ENCODE measurements at places on chromosomes 16 and 17.

DNA sequence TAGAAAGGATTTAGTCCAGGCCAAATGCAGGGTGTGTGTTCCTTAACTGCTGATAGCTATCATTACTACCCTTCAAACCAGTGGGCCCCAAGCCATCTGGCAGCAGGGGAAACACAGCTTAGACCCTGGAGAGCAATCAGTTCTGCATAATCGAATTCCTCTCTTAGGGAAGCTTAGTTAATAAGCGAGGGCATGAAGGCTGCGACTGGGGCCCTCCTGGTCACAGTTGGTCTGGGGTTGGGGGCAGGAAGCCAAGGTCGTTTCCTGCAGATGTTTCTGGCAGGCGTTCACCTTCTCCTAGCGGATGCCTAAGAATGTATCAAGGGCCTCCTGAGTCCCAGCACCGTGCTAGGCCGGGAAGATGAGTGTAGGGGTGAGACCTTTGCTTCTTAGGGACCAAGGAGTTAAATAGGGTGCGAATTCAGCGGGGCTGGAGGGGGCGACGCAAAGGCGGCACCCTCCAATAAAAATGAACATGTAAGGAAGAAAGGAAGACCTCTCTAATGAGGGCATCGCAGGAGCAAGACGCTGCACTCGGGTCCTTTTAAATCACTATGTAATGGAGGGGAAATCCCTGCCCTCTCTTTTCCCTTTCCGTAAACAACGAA is 16.5 kb upstream of the EEF2K start:
- peak; percentile 16 for DNase-seq

DNA sequence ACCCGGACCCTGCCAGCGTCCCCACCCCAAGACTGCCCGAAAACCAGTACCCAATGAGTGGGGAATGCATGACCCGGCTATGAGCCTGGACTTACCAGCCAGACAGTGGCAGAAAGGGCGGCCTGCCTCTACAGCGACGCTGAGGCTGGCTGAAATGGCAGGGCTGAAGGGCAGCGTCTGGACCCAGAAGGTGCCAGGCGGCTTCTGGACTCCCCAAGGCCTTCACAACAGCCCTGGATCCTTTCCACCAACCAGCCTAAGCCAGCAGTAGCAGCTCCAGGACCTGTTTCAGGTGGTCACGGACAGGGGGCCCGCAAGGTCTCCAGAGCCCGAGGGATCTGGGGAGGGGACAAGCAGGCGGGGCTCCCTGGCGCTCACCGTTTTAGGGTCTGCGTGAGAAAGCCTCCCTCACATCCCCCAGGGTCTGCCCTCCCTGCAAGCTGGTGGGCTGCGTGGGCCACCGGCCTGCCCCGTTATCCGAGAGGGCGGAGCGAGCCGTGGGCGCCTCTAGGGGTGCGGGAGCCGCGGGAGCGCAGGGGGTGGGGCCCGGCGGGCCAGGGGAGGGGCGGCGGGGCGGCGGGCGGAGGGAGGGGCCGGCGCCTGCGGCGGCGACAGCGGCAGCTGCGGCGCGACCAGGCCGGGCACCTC is at the start of gene RIPOR1:
RIPOR1 (plus strand) TSS at position 608 of the 648 bp plus-strand sequence. CDS start 9,618 bp downstream, outside the sequence.
- DNase-seq, result no peak

DNA sequence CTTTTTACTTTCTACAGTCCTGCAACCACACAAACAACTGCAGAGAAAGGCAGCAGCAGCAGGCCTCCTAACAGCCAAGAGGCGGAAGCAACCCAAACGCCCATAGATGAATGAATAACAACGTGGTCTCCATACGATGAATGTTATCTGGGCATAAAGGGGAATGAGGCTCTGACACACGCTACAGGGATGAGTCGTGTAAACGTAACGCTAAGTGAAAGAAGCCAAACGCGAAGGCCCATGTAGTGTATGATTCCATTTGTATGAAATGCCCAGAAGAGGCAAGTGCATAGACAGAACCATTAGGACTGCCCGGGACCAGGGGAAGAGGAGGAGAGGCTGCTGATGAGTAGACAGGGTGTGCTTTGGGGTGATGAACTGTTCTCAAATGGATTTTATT is 94.8 kb upstream of the DNAH17 start:
- DNase-seq, result peak; percentile 78

DNA sequence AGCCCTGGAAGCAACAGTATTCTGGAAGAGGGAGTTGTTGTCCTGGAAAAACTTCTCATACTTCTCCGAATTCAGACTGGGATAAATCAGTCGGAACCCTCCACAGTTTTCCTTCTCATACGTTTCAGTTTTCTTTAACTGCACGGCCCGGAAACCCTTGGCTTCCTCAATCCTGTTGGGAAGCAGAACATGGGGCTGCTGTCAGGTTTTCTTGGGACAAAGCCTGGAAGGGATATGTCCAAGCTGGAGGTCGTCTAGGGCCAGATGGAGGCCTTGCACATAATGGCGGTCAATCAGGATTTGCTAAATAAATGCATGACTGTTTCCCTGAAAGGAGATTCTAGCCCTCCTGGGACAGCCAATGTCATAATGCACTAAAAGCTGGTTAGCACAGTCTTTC is 29.2 kb downstream of the TTLL6 start:
- no peak for DNase-seq

- DNase-seq, result no peak
Observed at GRCh38 chr17:67180275-67180674, 64.7 kb downstream of the HELZ start.

- no peak for DNase-seq
Observed at GRCh38 chr17:62109924-62110323, 44.8 kb upstream of the MED13 start.

DNA sequence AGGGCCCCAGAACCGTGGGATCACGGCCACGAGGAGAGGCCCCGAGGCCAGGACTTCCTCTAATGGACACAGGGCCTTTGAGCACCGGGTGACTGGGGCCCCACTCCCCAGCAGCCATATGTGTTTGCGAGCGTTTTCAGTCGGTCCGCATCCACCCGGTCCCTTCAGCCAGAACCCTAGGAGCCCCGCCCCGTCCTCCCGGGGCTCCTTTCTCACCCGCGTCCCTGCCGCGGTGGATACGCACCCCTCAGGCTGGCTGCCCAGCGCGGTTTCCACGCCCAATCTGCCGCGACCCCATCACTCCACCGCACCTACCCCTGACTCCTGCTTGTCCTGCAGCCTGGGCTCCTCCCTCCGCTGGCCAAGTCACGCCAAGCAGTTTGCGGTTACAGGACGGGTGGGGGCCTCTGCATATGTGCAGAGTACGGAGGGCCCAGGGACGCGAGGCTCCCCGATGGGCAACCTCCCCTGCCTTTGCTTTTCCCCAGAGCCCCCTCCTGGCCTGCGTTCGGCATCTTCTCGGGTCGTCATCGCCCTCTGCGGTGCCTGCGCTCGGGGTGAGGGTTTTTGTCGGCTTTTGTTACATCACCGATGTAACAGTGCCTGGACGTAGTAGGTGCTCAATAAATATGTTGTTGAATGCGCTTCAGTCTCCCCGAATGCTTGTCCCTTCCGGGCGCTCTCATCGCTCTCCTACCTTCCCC is 1.0 kb upstream of the TTYH2 start:
- DNase-seq, result no peak

Measured in IMR-90 (cell line).